Activated naive CD4-positive, alpha-beta T cell (primary cell): ENCODE measurements at places on chromosomes 6 and 20.

DNA sequence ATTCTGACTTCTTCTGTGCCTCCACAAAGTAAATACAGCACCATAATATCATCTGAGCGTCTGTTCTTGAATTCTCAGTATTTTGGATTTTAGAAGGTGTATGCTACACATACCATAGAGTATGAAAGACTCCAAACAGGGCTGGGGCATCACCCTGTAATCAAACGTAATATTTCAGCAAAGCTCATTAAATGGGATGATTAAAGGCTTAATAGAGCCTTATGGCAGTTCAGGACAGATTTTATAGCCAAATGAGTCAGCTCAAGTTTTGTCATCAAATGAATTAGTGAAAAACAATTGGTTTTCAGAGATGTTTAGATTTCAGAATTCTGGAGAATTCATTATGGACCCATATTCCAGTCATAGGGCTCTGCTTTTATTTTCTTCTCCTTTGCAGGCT lies 68.9 kb downstream of the TULP4 start:
- DNase-seq: no peak

- DNase-seq: no peak
Measured at GRCh38 chr6:15253203-15254022, 7.5 kb downstream of the JARID2 start.

GRCh38 chr6:22749696-22750095 lies 180.3 kb downstream of the HDGFL1 start:
- no peak for DNase-seq

GRCh38 chr6:29295181-29295585 lies 6.3 kb upstream of the OR14J1 start:
- no peak for DNase-seq

DNA sequence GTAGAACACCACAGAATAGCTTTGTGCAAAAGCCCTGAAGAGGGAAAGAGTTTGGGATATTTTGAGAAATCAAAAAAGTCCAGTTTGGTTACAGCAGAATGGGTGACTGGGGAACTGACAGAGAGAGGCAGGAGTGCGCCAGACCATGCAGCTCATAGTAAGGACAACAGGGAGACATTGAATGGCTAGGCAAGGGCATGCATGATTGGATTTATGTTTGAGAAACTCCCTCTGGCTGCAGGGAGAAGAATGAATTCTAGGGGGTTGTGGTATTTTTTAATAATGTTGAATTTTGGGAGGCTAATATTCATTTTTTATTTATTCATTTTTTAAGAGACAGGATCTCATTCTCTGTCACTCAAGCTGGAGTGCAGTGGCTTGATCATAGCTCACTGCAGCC lies 49.9 kb downstream of the TGM2 start:
- no peak for DNase-seq

DNA sequence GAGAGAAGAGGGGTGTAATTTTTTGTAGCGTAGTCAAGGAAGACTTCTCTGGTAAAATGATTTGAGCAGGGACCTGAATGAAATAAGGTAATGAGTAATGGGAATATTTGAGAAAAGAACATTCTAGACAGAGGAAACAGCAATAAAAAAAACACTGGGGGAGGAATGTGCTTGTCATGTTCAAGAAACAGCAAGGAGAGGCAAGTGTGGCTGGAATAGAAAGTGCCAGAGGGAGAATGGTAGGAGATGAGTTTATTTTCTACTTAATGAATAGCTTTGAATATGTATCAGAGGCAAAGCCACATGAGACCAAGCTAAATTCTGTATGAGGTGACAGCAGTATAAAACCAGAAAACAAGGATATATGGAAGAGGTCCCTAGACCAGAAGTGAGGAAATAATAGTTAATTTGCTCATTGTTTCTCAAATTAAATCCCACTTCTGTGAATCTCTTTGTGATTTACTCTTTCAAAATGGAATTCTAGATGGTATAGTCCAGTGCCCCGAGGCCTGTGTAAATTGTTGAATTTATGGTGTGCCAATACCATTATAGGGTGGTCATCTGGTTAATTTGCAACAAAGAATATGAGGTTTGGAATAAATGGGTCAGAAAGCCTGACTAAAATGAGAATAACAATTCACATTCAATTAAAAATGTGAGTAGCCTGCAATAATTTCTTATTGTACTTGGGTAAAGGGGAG lies 170.2 kb downstream of the CDKAL1 start:
- no peak for DNase-seq

DNA sequence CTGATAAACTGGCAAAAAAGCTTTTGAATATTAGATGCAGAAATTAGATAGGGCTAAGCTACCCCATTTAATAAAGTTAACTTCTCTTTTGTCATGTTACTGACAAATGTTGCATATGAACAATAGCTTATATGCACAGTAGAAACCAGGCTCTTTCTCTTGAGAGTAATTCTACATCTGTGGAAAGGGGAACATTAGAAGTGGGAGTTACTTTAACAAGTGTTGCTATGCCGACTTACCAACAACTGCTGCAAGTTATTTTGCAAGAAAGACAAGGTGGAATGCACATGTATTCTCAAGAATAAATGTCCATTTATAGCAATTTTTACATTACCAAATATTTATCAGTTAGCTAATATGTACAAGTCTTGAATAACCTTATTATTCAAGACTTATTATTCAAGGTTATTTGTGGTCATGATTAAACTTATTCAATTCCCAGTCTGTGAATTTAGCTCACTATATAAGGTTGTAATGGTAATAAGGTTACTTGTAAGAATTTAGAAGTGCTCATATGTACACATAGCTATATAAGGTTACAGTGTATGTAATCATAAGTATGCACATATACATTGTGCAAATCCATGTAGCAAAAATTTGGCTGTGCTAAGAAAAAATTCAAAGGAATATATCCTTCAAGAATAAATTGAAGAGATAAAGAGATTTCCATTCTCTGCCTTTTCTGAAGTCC lies 38.3 kb downstream of the ADGRG6 start:
- DNase-seq: no peak

GRCh38 chr6:83467620-83468036 lies 36.8 kb upstream of the ME1 start:
- no peak for DNase-seq

- no peak for DNase-seq
Measured at GRCh38 chr6:117326396-117326795, 61.0 kb downstream of the VGLL2 start.

DNA sequence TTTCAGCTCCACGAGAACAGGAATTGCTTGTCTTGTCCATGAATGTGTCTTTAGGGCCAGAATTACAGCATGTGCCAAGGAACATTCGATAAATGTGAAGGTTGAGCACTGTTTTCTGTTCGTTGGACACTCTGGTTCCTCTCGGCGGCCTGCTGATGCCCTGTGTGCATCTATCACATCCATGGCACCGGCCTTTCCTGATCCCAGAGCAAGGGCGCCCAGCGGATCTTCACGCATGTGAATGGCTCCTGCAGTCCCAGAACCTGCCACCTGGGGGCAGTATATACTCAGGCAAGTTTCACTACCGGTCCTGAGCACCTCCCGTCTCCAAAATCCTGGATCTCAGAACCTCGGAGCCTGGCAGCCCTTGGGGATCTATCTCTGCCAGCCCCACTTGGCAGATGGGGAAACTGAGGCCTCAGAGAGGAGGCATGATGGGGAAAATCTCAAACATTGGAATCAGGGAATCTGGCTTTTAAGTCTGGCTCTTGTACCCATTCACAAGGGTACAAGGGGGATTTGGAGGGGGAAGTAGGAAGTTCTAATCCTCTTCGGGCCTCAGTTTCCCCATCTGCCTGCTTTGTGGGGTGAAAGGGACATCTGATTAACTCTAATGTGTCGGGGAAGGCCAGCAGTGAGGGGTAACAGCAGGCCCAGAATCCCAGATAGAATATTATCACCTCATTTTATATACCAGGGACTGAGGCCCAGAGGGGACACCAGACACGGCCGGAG lies 4.3 kb upstream of the CEBPB start:
- DNase-seq: peak; percentile 88

- DNase-seq: no peak
Measured at GRCh38 chr20:62054451-62054953, 11.2 kb downstream of the TAF4 start.

GRCh38 chr6:139395891-139396301 lies 21.4 kb upstream of the CITED2 start:
- DNase-seq: no peak

GRCh38 chr6:1349655-1350054 lies 37.8 kb downstream of the FOXQ1 start:
- DNase-seq: no peak
